ENCODE measurements at places on chromosomes 7 and 10. TPM values are rescaled to one million over a fixed set of nuclear protein-coding genes. Genes with fewer than 3 reads are reported as not detected.

Gene VAX1
- not detected for total RNA-seq

Gene NXPH1
- not detected for total RNA-seq

Gene IFIT2
- 26.1 TPM for total RNA-seq

Gene PRKRIP1
- total RNA-seq: 18.8 TPM

Gene CTAGE6
- total RNA-seq: 0.79 TPM

Gene TMEM229A
- 0.17 TPM for total RNA-seq

Gene PLPP4
- total RNA-seq: 0.67 TPM

Gene ANKRD61
- total RNA-seq: 0.29 TPM

Gene LRRC4
- 24.4 TPM for total RNA-seq

Gene VIPR2
- total RNA-seq: 0.47 TPM

Gene FAM3C
- total RNA-seq: 44.1 TPM

Gene CRYGN
- not detected for total RNA-seq

Gene GNG11
- total RNA-seq: 15.6 TPM

DNA sequence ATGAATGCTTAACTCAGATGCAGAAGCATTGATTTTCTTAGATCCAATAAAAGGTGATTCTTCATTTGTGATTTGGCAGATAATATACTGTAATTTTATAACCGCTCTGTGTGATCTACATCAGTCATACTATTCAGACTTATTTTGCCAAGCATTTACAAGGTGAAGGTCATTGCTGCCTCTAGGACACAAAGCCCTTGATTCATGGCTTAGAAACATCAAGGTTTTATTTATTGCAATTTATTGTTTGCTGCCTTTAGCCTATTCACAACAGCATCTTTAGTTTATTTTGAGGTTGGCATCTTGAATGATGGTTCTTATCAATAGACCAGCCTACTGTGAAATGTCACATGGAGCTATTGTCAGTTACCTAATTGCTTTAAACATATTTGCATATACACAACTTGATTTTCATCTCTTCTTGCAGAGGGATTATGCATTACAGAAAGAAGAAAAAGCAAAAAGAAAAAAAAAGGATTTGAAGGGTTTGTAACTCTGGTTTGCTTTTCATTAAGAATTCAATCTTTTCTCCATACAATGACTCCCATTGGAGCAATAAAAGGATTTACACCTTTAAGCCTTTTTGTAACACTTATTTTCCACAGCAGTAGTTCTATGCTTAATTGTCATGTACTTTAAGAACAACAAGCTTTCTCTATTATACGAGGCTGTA lies 1371.6 kb upstream of the CELF2 start:
- DNase-seq: no peak

DNA sequence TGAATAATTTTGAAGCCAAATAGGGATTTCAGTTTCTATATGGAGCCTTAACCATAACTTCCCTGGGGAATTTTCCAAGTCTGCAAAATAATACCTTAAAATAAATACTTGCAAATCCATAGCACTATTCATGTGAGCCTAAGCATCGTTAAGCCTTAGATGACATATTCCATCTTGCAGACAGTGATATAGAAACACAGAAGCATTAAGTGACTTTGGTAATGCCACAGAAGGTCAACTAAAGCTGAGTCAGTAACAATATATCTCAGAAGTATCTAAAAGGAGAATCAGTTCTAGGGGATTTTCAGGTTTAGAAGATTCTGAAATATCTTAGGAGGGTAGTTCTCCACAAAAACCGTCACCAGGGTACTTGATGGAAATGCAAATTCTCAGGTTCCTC lies 163.4 kb upstream of the COL1A2 start:
- DNase-seq: no peak

- no peak for DNase-seq
Observed at GRCh38 chr7:44969701-44970522, 8.9 kb downstream of the MYO1G start.

- DNase-seq: peak; percentile 49
Observed at GRCh38 chr7:134355927-134356326, 39.2 kb upstream of the SLC35B4 start.

- DNase-seq: peak; percentile 45
Observed at GRCh38 chr10:75405598-75406461, 4.3 kb upstream of the ZNF503 start.

- DNase-seq: no peak
Observed at GRCh38 chr7:28332046-28332445, 80.3 kb upstream of the CREB5 start.

GRCh38 chr10:111865550-111865949 lies 318.0 kb downstream of the GPAM start:
- DNase-seq: no peak

GRCh38 chr10:42177077-42177792 lies 461.1 kb downstream of the ZNF33B start:
- DNase-seq: no peak

GRCh38 chr7:100547872-100548271 lies 8.9 kb downstream of the AGFG2 start:
- DNase-seq: no peak

DNA sequence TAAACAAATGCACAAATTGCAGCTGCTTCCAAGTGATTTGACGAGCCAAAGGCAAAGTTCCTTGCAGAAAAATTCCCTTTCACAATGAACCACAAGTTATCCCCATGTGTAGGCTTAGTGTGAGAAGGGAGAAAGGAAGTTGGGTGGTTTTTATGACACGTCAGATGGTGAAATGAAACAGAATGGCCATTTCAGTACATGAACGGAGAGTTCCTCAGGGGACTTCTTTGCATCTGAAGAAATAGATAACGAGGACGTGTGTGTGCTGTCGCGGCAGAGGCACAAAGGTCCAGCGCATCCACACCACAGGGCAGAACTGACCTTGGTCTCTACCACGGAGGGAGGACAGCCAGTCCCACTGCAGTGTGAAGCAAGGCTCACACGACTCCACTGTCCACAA lies 135.9 kb downstream of the PAXIP1 start:
- DNase-seq: no peak

GRCh38 chr10:103564116-103564501 lies 70.6 kb downstream of the NEURL1 start:
- DNase-seq: no peak

- no peak for DNase-seq
Observed at GRCh38 chr7:106070567-106071254, 41.4 kb downstream of the SYPL1 start.

GRCh38 chr10:20908391-20908790 lies 11.3 kb upstream of the NEBL start:
- no peak for DNase-seq

DNA sequence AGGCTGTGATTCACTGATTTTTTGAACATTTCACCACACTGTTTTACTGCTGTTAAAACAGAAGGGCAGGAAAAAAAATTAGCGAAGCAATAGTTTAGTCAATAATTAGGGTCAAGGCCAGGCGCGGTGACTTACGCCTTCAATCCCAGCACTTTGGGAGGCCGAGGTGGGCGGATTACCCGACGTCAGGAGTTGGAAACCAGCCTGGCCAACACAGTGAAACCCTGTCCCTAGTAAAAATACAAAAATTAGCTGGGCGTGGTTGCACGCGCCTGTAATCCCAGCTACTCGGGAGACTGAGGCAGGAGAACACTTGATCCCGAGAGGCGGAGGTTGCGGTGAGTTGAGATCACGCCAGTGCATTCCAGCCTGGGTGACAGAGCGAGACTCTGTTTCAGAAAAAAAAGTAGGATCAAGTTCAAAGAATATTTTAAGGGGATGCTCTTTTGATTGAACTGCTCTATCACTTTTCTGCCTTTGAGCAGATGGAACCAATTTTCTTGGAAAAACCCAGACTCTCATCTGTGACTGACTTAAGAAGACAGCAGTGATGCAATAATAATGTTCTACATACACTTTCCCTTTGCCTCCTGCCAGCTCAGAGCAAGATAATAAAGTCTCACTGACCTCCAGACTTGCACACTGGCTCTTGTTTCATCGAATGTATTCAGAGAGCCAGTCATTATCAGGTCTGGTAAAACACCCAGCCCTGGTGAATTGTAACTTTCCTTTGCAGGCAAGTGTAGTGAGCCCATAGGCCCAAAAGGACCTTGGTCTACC lies 1.6 kb upstream of the PPA1 start:
- peak; percentile 32 for DNase-seq

GRCh38 chr7:75772081-75773077 lies at the start of gene CCL26:
Gene CCL26 (minus strand): TSS chr7:75772211. CDS start chr7:75772176, 35 bp downstream.
- DNase-seq: no peak

GRCh38 chr7:116200963-116201362 lies 9.4 kb upstream of the TES start:
- no peak for DNase-seq

- no peak for DNase-seq
Observed at GRCh38 chr10:70588859-70589570, 13.5 kb downstream of the PRF1 start.

DNA sequence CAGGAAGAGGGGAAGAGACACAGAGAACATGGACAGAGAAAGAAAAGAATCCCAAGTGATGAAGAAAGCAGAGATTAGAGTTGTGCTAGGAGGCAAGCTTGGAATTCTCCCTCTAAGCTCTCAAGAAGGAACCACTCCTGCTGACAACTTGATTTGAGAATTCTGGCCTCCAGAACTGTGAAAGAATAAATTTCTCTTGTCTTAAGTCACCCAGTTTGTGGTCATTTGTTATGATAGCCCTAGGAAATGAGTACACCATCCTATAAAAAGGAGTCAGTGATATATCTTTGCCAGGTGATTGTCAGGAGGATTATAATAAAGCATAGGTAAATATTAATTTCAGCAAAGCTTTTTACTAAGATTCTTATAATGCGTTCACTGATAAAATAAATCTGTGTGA lies 82.7 kb upstream of the TFEC start:
- DNase-seq: no peak

GRCh38 chr10:7618461-7618860 lies 48.3 kb downstream of the ITIH5 start:
- DNase-seq: no peak

- DNase-seq: no peak
Observed at GRCh38 chr7:101377189-101377736, 14.6 kb downstream of the COL26A1 start.

DNA sequence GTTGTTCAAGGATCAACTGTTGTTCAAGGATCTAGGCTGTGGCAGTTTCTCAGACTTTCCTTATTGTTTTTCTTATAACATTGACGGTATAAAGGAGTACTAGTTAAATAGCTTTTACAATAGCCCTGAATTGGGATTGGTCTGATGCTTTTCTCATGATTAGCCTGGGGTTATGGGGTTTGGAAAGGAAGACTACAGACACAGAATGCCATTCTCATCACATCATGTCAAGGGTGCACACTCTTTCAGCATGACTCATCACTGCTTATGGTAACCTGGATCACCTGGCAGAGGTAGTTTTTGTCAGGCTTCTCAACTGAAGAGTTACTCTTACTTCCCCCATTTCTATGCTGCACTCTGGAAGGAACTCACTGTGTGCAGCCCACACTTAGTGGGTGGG lies 194.2 kb upstream of the NPSR1 start:
- no peak for DNase-seq

- DNase-seq: no peak
Observed at GRCh38 chr10:97866524-97867219, 17.0 kb downstream of the GOLGA7B start.

- peak; percentile 50 for DNase-seq
Observed at GRCh38 chr10:71302874-71303568, 16.0 kb upstream of the SLC29A3 start.

- no peak for DNase-seq
Observed at GRCh38 chr10:36455526-36456133, 669.8 kb upstream of the ANKRD30A start.

GRCh38 chr10:90087197-90088023 lies 386.0 kb downstream of the KIF20B start:
- no peak for DNase-seq

DNA sequence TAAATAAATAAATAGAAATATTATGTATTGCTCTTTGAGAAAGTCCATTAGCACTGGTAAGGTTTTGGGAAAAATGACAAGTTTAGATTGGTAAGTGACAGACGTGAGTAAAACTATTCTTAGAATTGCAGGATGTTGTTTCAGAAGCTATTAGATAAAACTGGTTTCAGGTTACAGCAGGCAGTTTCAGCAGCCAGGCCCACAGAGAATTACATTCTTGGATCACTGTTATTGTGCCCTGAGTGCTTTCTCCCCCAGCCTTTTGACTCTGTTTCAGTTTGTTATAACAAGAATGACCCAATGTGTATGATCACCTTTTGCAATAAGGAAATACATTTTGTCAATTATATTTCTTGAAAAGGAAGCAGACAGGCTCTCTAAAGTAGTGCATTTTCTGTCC lies 86.5 kb downstream of the DKK1 start:
- DNase-seq: no peak

DNA sequence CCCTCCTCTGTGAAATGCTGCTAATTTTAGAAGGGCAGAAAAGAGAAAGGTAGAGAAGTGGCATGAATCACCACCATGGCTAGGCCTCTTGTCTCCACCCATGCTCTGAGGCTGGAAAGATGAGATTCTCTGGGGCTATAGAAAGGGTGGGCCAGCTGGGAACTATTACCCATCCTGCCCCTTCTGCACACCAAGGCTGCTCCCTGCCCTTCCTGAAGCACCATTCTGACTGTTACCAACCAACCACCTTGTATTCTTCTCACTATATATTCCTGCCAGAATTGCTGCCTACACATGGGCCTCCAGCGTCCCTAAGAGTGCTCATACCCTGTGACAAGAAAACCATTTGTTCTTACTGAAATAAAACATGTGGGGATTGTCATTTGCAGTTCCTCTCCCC lies 11.4 kb upstream of the DLX6 start:
- DNase-seq: no peak
